NCI-H460 (cell line): ENCODE measurements at places on chromosomes 16 and 17.
A peak's percentile ranks its signal among the peaks of the same experiment; 100 is the strongest.

GRCh38 chr16:30786936-30787612, at the start of gene ZNF629:
TSS of gene ZNF629 (minus strand) at chr16:30787205. CDS start at chr16:30784482, 2,723 bp downstream.
- DNase-seq = peak; percentile 54

DNA sequence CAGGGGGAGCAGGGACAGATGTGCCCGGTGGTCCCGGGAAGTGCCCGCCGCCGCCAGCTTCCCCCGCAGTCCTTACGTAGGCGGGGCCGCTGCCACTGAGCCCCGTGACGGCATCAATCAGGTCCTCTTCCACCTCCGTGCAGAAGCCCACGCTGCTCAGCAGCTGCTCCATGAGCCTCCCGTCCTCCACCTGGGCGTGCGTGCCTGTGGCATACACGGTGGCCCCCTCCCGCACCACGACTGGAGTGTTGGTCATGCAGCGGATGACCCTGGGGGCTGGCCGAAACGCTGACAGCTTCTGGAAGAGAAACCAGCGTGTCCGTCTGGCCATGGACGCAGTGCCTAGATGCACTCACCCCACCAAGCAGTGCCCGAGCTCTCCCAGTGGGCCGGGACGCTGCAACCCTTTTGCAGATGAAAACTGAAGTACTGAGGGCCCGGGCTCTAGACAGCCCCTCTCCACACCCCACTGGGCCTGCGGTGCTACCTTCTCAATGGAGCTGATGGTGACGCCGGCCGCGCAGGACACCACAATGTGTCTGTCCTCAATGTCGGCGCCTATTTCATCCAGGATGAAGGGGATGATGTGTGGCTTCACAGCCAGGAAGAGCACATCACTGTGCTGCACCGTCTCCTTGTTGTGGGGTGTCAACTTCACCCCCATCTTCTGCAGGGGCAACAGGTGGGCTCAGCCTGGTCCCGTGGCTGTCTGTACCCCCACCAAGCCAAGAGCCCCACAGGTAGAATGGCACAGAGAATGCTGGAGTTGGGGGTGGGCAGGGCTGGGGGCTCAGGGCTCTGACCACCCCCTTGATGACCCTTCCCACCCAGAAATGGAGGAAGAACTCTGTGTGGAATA, 2.0 kb downstream of the PYCR1 start:
- DNase-seq = no peak

DNA sequence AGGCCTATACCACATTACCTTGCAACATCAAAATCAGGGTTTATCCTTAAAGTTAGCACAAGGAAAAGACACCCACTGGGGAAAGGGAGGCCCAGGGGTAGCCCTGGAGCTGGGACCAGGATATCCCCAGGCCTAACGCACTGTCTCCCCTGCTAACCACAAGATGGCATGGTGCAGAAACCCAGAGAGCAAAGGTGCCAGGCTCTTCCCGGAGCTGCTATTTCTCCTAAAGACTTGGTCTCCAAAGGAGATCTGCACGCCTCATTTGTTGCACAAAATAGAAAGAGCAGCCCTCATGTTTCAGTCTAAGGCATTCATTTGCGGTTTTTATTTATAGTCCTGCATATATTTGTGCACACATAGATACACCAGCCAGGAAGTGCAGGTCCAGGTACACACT, 408.6 kb downstream of the SOX9 start:
- no peak for DNase-seq

DNA sequence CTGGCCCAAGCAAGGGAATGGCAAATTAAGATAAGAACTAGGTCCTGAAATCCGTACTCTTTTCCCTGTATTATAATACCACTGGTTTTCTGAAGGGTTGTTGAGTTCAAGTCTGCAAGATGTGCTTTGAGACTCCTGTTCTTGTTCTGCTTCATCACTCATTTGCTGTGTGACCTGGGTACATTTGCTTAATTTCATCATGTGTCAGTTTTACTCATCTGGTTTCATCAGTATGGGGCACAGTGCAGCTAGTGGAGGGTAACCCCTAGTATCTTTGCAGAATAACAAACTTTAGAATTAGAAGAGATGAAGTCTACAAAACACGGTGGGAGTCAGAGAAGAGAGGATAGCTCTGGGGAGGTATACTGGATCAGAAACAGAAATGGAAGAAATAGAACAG, 21.9 kb upstream of the EFCAB13 start:
- DNase-seq = no peak

DNA sequence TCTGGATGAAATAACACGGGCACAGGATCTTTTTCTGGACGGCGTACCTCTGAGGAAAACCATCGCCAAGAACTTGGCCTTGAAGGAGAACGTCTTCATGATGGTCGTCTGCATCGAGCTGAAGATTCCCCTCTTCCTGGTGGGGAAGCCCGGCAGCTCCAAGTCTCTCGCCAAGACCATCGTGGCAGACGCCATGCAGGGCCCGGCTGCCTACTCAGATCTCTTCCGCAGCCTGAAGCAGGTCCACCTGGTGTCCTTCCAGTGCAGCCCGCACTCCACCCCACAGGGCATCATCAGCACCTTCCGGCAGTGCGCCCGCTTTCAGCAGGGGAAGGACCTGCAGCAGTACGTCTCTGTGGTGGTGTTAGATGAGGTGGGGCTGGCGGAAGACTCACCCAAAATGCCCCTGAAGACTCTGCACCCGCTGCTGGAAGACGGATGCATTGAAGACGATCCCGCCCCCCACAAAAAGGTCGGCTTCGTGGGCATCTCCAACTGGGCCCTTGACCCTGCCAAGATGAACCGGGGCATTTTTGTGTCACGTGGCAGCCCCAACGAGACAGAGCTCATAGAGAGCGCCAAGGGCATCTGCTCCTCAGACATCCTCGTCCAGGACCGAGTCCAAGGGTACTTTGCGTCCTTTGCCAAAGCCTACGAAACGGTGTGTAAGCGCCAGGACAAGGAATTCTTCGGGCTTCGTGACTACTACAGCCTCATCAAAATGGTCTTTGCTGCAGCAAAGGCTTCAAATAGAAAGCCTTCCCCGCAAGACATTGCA, 68.3 kb upstream of the ENDOV start:
- no peak for DNase-seq

DNA sequence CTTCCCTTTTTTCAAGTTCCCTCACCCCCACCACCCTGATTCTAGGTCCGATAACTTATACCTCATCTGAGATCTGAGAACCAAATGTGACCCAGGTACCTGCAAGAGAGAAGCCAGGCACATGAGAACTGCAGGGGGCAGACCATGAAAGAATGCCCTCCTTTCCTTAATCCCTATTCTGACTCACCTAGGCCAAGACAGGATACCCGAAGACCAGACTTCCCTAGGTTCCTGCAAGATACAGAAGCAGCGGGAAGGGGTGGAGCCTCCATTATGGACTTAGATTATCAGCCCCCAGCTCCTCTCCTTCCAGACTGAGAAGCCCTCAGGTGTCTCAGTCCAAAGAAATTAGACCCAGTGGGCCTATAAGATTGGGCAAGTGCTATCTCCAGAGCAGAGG, 2.1 kb downstream of the KCNAB3 start:
- DNase-seq = no peak

GRCh38 chr17:57294629-57295501, 38.5 kb downstream of the MSI2 start:
- no peak for DNase-seq
